Effector CD8-positive, alpha-beta T cell (primary cell): ENCODE measurements at places on chromosomes 11 and 22.

- no peak for DNase-seq
These were observed 59.4 kb downstream of the F2 start for GRCh38 chr11:46778416-46778815.

GRCh38 chr22:39917197-39917643 lies 16.3 kb downstream of the GRAP2 start:
- DNase-seq: no peak

DNA sequence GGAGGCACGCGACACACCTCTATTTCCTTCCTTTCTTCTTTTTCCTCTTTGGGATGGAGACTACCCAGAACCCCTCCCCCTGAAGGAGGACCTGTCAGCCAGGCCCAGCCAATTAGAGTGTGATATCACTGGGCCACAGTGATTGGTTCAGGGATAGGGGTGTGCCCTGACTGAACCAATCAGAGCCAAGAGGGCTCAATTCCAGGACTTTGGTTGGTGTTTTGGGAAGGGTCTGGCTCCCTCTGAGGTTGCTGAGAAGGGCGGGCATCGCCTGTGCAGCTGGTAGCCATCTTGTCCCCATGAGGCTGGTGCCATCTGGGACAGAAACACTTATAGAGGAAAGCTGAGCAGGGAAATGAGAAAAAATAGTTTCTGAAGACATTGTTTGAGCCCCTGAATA lies 71.4 kb downstream of the CHST1 start:
- no peak for DNase-seq

DNA sequence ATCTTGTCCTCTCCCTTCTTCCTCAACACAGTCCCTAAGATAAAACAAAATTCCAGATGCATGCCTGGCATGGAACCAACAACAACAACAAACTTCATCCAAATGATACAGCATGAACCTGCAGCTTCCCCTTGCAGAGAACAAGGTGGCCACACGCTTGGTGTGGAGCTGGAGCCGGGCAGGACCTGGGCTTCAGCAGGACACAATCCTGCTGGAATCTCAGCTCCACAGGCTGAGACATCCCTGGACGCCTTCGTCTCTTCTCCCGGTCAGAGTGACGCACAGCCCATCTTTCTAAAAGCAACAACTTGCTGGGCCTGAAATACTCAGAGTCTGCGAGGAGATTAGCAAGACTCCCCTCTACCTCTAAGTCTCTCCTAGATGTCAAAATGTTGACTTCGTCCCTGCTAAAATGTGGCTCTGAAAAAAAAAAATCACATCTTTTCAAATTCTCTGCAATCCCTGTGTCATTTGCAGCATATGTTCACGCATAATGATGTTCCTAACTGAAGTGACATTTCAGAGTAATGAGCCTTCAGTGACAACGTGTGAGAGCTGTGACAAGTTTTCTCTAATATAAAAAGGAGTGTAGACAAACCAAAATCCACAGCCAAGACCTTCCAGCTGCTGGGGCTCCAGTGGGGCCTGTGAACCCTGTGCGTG lies 1232.3 kb downstream of the TBC1D22A start:
- no peak for DNase-seq

GRCh38 chr11:92917927-92918326 lies 51.5 kb upstream of the MTNR1B start:
- DNase-seq: no peak

- DNase-seq: no peak
These were observed 94.5 kb downstream of the RPS6KA4 start for GRCh38 chr11:64453466-64453865.

DNA sequence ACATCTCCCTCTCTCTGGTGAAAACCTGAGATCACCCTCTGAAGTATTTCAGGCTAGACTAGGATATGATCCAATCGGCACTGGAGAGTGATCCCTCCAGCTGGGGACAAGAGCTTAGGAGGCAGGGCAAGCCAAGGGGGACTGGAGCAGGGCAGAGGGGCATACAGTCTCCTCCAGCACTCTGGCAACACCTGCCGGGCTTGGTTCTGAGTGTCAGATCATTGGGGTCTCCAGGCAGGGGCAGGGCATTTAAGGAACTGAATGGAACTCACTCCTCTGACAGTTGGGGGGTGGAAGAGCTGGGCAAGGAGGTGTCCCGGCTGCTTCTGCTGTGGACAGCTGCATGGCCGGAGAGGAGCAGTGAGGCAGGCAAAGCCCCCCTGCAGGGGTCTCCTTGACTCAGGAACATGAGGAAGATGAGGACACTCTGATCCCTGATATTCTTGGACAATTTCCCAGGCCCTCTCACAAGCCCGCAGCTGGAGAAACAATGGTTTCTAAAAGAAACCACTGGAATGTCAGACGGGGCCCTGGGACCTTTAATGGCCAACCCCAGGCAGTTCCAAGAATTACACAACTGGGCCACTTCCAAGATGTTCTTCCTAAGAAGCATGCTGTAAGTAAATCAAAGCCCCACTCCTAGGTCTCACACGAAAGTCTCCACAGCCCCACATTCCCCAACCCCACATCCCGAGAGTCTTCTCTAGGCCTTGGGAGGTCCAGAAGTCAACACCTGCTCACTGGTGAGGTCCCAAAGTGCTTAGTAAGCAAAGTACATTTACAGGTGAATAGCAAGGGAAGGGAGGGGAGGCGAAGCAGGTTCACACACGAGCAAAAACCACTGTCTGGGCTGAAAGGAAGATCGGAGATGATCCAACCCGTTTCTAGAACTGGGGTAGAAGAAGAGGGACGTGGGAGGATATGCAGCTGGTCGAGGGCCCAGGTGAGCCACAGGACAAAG lies 1.2 kb upstream of the CCDC86 start:
- DNase-seq: no peak

DNA sequence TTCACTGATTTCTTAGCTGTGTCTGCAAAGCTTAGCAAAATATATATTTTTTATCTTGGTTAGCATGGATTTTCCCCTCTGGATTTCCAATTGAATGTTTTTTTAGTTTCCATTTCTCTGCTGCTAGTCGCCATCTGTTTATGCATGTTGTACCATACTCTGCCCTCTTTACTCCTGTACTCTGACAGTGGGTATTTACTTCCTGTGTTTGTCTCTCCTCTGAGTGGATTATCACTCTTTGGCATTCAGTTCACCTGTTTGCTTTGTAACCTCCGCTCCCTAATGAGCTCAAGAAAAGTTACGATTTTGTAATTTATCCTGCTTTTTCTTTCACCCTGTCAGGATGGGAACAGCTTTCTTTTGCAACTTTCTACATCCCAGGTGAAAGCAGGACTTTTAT lies 59.1 kb downstream of the PDHX start:
- no peak for DNase-seq

- no peak for DNase-seq
These were observed 3.3 kb downstream of the MAP4K2 start for GRCh38 chr11:64799623-64800302.

GRCh38 chr11:83493917-83494316 lies 207.8 kb upstream of the CCDC90B start:
- DNase-seq: no peak

DNA sequence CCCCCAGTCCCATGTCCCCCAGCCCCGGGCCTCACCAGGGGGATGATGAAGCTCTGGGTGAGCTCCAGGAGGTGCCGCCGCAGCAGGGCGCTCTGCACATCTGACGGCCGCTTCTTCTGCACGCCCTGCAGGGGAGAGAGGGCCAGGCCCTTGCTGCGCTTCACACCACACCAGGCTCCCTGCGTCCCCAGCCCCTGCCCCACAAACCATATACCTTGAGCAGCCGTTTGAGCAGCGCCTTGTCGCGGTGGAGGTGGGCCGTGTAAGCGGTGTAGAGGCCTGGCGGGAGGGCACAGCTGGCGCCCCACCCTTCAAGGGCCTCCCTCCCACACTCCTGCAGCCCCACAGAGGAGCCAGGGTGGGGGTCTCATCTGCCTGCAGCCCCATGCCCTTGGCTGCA lies 6.2 kb upstream of the PLXNB2 start:
- no peak for DNase-seq

DNA sequence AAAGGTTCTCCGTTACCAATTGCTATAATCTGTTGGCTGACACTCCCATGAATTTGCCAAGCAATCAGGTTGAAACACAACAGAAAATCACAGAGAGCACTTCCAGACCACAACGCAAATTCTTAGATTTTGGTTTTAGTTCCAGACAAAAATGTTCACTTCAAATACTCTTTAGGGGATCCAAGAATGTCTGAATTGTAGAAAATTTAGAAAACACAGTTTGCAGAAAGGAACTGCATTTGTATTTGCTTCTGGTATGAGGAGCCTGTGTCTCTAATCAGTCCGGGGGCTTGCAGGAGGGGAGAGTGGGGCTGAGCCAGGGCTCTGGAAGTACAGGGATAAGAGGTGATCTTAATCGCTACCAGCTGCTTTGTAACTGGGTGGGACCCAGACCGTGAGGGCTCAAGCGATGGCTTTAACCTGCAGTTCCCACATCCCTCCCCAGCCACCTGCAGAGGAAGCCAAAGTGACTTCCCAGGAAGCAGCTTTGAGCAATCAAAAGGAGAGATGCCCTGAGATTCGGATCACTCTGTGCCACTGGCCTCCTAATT lies 18.7 kb downstream of the SCUBE2 start:
- no peak for DNase-seq

GRCh38 chr11:116613206-116613875 lies 159.4 kb downstream of the BUD13 start:
- DNase-seq: no peak

- no peak for DNase-seq
These were observed 767.8 kb upstream of the LUZP2 start for GRCh38 chr11:23729088-23729487.

DNA sequence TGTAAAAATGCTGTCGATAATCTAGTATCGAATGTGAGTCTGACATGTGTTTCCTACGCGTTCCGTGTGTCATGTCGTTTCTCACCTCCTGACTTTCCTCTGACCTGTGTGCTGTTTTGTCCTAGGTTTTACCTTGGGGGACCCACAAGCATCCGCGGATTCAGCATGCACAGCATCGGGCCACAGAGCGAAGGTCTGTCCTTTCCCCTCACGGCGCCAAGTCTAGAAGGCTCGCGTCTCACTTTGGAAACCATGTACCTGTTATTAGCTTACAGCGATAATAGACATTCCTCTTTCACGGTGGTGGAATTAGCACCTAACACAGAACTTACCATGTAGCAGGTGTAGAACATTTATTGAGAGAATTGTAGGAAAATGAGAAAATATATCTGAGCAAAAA lies 28.6 kb downstream of the SAMM50 start:
- no peak for DNase-seq

GRCh38 chr11:60064111-60064510 lies 7.6 kb downstream of the MS4A3 start:
- DNase-seq: no peak

DNA sequence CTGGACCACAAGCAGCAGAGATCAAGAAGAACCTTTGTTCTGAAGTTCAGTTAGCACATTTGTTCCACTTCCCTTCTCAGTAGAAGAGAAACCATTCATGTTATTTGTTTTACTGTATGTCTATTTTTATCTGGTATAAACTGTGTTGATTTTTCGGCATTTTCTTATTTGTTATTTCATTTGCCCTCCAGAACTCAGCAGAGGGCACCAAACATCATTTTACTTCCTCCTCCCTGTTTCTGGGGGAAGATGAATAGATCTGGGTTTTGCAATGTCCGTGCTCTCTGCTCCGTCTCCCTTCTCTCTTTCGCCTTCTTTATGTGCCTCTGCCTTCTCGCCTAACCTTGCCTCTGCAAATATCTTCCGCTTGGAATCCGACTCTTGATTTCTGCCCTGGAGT lies 366.9 kb downstream of the NTM start:
- DNase-seq: no peak

DNA sequence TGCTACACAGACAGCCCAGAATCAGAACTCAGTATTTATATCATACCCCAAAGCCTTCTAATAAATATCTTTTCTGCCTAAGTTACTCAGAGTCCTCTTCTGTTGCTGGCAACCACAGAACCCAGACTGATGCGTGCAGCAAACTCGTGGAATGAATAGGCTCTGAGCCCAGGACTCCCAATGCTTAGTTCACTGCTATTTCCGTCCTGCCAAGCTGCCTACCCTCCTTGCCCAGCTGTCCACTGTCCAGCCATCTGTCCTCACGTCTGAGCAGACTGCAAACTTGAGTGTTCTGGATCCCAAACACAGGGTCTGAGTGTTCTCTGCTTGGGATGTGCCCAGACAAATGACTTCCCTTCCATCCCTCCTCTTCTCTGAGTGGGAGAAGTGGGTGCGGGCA lies 19.4 kb downstream of the PTPN5 start:
- DNase-seq: no peak
